GM04504 (cell line): ENCODE measurements at places on chromosomes 3 and 15.

DNA sequence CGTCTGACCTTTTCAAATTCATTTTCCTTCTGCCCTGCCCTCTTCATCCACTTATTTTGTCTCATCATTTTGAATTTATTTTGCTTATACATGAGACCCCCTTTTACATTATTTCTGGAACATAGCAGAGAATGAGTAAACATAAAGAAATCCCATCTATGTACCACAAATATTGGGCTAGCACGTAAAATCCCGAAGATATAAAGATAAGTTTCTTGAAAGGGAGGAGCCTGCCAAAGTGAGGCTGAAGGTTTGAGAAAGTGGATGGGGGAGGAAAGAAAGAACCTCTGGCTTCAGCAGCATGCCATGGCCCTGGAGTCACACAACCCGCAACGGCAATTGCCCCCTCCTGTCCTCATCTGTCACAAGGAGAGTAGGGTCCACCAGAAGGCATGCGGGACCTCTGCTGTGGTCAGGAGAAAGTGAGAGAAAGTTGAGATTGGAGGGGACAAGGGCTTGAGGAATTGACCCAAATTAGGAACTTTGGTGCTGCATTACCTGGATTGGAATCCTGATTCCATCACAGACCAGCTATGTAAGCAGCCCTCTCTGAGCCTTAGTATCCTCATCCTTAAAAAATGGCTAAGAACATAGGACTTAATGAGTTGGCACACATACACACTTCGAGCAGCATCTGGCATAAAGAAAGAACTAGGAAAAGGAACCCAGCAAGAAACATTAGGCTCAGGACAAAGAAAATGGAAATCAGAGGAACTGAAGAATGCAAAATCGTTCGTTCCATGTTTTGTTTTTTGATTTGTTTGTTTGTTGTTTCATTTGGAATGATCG lies 53.7 kb upstream of the GYG1 start:
- DNase-seq = no peak

GRCh38 chr15:95624100-95624499 lies 706.4 kb upstream of the NR2F2 start:
- no peak for DNase-seq

DNA sequence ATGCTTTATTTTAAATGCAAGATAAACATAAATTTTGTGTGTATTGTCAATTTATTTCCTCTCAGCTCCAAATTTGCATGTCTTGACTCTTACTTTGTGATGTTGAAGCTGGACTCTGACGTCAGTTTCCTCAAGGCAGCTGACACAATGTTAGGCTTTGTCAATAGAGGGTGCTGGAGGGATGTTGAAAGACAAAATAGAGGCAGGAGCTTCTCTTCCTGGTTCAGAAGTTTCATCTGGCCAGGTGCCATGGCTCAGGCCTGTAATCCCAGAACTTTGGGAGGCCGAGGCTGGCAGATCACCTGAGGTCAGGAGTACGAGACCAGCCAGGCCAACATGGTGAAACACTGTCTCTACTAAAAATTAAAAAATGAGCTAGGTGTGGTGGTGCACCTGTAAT lies 408.6 kb downstream of the GBE1 start:
- DNase-seq = peak; percentile 6

- DNase-seq = no peak
These were observed 59.8 kb downstream of the SH3BP5 start for GRCh38 chr3:15272426-15273196.

- DNase-seq = no peak
These were observed 393.4 kb upstream of the NR2F2 start for GRCh38 chr15:95937128-95937528.

DNA sequence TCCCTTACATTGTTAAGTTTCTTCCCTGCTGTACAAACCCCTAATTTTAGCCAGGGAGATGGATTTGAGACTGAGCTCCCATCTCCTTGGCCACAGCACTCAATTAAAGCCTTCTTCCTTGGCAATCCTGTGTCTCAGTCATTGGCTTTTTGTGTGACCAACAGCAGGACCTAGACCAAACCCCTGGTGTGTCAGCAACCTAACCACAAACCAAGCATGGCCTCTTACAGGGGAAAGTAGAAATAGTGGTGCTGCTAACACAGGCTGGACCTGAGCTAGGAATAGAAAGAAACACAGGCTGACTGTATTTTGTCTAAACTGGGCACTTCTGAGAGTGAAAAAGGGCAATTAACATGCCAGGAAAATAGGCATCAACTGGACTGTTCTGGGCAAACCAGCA lies 37.9 kb downstream of the PPCDC start:
- DNase-seq = peak; percentile 18

DNA sequence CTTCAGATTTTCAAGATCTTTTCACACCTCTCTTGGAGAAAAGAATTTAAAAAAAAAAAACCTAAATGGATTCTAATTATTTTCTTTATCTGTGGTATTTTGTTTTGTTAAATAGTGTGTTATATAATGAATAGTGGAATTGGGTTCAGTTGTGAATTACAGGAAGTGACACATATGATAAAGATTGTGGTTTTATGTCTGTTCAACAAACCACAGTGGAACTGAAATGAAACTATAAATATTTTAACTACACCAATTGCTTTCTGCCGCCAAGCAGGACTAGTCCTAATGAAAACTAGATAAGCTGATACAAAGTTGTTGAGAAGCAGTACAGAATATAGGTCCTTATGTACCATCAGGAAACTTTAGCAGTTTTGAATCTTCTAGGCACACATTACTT lies 121.6 kb downstream of the UBE2E2 start:
- peak; percentile 23 for DNase-seq

GRCh38 chr3:177525987-177526712 lies 328.9 kb upstream of the TBL1XR1 start:
- peak; percentile 58 for DNase-seq

GRCh38 chr3:117408811-117409210 lies 699.2 kb downstream of the TUSC7 start:
- DNase-seq = no peak

DNA sequence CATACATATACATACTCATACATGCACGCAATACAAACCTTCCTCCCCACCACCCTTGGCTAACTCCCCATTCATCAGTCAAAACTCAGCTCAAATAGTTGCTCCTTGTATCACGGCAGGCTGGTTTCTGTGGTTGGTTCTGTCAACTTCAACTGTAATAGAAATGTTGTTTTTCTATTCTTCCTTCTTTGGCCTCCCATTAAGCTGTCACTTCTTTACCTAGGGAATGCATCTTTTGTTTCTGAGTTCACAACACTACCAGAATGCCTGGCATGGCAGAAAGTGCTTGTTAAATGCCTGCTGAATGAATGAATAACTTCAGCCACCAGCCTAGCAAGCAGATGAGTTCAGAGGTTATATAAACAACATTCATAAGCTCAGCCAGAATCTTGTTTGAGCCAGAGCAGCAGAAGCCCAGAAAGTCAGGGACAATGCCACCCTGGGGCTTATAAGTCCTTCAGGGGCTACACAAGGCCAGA lies 63.1 kb downstream of the B3GALNT1 start:
- no peak for DNase-seq

DNA sequence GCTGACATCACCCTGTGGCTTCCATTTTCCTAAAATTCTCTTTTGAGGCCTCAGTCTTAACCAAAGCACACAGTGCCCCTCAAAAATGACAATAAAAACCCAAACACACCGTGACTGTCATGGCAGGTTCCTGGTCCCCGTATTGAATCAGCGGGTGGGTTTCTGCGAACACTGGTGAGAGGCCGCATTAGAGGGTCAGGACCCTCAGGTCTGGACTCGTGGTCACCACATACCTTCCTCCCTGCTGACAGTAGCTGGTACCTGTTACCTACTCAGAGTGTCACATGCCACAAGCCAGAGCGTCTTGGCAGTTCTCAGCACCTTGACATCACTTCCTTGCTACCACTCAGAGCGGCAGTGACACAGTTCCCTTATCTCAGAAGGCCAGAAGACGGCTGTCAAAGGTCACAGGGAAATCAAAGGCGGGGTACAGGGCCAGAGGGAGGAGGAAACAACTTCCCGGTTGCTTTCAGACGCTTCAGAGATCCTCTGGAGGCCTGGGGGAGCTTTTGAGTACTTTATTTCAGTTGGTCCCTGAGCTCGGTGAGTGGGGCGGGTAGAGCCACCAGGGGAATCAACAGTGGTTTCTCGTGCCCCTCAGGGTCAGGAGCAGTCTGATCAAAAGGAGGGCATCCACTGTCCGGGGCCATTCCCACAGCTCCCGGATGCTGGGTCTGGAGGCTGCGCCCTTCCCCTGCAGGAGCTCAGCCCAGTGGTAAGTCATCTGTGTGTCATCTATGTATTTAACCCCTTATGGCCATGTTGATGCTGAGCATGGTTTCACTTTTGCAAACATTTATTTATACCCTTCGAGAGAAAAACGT lies at the start of the genes CCR5AS and CCRL2:
TSS of gene CCR5AS (minus strand) at position 279 of the 824 bp plus-strand sequence.
TSS of gene CCRL2 (plus strand) at position 472 of the 824 bp plus-strand sequence. CDS start 821 bp downstream, outside the sequence.
- DNase-seq = peak; percentile 3

- DNase-seq = peak; percentile 58
These were observed 36.4 kb downstream of the TAMM41 start for GRCh38 chr3:11810276-11810675.

DNA sequence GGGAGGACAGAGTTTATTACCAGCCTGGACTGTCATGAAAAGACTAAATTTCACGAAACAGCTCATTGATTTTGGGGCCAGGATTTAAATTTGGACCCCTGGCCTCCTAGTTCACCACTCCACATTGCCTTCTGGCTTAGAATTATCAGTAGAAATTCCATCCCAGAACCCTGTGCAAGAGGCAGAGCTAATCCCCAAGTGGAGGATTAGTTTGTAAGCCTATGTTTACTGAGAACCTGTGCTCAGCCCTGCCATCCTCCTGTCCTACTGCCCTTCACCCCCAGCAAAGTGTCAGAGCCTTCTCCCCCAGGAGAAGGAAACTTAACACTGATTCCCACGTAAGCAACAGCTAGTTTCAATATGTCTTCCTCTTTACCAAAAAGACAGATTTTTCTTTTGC lies 99.4 kb downstream of the SST start:
- no peak for DNase-seq

DNA sequence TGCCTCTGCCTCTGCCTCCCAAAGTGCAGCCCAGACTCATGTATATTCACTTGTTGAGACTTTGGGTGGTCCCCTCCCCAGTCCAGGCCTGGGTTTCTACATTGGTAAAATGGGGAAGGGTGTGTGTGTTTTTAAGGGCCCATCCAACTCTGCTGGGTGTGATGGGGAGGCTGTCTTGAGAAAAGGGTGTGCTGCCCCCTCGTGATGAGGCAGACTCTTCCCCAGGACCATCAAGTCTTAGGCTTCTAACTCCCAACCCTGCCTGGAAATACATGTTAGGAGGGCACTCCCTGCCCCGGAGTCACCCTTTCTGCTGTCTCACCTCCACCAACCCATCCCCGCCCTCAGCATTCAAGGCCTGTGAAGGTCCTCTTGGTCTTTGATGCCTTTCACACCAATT lies 4.4 kb upstream of the PTPN23 start:
- no peak for DNase-seq

GRCh38 chr3:197030379-197031314 lies 1.0 kb upstream of the MELTF start:
- no peak for DNase-seq

GRCh38 chr3:42123012-42123581 lies 31.9 kb downstream of the TRAK1 start:
- no peak for DNase-seq

GRCh38 chr15:68213991-68214837 lies 9.1 kb upstream of the CALML4 start:
- no peak for DNase-seq

DNA sequence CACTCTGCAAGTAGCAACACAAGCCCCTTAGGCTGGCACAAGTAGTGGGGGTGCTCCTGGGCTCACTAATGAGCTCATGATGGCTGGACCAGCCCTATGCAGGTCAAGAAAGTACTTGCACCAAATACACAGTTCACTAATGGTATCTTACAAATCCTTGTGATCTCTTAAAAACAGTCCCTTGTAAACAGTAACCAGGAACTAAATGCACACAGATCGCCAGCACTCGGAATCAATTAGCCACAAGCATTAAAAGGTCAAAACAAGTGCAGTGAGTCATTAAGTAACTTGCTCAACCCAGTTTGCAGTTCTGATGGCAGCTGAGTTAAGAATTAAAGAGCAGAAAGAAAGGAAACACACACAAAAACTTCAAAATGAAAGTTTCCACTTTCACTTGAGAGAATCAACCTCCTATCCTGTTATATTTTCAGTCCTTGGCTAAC lies 43.2 kb downstream of the ARHGEF3 start:
- peak; percentile 79 for DNase-seq

DNA sequence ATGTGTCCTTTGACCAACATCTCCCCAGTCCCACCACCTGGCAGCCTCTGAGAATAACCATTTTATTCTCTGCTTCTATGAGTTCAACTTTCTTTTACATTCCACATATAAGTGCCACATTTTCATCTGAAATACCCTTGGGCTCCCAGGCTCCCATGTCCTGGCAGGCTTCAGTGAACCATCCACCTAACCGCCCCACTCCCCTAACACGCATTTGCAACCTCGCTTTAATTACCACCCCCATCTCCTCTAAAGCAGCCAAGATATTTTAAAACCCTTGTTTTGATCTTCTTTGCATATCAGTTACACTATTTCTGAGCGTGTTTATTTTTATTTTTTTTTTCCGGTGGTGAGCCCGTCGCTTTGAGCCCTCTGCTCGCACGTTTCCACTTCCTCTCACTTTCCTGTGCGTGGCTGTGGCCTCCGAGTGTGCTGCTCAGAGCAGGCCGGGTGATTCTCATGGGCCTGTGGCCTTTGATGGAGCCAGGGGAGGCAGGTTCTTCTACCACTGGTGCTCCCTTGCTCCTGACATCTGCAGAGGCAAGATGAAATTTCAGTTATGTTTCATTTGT lies 195.4 kb upstream of the LPP start:
- no peak for DNase-seq

DNA sequence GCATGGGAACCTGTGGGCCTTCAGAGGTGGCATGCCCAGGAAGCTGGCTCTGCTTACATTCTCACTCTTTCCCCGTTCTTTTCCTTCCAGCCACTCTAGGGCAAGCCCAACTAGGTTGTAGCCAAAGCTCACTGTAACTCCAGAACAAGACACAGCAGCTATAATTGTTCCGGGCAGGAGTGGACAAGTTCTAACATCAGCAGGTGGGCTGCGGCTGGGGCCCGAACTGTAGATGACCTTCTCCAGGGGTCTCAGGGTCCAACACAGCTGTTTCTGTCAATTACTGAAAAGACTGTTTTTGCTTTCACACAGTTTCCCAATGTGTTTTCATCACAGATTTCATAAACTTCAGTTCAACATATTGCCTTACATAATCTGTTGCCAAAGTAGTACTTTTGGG lies 11.5 kb downstream of the RASGRP1 start:
- no peak for DNase-seq

GRCh38 chr3:122298239-122298638 lies 26.8 kb upstream of the CSTA start:
- DNase-seq = no peak

- no peak for DNase-seq
These were observed 476.9 kb downstream of the MECOM start for GRCh38 chr3:169186596-169186995.
